ENCODE measurements at places on chromosomes 6 and 20. TPM values are rescaled to one million over a fixed set of nuclear protein-coding genes. Genes with fewer than 3 reads are reported as not detected.

- no peak for DNase-seq
These were observed 49.8 kb upstream of the STXBP5 start for GRCh38 chr6:147154454-147154853.

The PMEPA1 gene
- total RNA-seq: 8.2 TPM

The NMBR gene
- 0.09 TPM for total RNA-seq

DNA sequence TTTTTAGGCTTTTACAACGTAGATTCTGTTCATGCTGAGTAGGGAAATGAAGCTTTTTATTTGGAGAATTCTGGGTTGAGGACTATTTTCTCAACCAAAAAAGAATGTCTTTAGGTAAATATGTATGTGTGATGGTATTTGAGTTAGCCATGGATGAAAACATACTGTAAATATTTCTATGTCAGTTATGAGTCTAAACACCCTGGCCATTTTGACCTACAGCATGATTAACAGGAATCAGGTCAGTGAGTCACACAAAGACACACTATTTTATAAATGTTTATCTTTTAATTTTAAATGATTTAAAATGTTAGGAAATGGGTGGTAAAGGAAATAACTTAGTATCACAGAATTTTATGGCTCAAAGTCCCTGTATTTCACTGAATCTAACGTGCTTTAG is 851.7 kb upstream of the MAP3K7 start:
- DNase-seq: no peak

DNA sequence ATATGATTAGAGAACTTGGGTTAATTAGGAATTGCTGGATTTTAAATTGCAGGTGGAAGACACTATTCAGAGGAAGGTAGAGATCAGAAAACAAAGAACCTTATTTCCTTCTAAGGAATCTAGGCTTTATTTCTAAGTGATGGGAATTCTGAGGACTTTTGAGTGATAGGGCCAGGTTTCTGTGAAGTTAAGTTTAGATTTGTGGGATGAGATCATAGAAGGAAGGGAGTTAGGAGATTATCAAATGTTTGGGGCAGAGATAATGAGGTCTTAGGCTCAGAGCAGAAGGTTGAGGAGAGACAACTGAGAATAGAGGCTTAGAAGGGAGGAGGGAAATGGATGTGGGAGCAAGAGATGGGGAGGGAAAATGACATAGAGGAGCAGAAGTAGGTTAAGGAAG is 109.7 kb upstream of the MMS22L start:
- no peak for DNase-seq

The C20orf202 gene
- total RNA-seq: 0.35 TPM

DNA sequence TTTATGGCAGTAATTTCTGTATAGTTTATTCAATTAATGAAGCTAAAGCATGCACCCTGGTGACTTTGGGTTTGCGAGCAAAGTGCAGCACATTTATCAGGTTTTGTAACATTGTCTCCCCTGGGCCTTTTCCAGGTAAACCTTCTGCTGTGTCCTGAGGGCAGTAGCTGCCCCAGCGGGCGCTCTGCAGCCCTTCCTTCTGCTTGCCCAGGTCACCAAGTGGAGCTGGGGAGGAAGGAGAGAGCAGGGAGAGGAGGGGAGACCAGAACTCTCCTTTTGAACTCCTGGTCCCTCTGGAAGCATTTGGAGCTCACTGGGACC is 145.6 kb downstream of the DLL1 start:
- DNase-seq: no peak

DNA sequence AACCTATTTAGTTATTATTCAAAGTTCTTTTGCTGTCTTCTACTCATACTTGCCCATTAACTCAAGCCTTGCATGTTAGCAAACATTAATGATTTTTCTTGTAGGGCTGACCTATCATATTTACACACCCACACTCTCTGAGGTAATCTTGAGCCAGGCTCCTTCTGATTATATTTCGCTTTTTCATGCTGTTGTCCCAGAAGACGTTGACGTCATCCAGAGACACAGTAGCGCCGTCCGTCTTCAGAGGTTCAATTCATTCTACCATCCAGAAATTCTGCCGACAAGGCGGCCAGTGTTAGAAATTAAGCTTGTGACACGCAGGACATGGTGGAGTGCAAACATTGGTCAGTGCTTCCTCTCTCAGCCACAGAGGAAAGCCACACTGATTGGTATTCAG is 584.7 kb downstream of the BMP2 start:
- DNase-seq: no peak

DNA sequence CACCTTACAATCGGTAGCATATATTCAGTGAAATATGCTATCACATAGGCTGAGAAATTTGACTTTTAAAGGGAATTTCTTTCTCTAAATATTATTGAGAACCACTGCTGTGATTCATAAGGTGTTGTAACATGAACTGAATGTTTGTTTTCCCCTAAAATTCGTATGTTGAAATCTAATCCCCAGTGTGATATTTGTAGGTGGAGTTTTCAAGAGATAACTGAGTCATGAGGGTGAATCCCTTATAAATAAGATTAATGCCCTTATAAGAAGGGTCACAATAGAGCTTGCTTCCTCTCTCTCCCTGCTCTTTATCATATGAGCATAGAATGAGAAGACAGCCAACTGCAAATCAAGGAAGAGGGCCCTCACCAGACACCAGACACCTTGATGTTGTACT is 64.8 kb downstream of the LMBRD1 start:
- no peak for DNase-seq

DNA sequence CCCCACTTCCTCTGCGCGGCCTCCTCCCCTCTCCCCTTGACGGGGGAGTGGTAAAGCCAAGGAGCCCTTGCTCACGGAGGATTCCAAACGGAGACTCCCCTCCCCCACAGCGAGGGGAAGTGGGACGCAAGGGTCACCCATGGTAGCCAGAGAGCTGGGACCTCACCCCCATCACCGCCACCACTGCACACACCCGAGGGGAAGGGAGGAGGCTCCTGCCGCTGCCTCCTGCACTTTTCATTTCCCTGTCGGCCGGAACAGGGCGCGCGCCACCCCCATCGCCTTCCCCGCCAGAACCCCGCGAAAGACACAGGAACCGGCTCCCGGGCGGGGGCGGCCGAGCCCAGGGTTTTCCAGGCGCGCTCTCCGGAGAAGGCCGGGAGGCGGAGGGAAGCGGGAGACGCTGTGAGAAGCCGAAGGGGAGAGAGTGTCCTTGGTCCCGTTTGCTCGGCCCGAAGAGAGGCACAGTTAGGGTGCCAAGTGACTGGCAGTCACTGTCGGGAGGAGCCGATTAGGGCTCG is 789 bp downstream of the CCND3 start:
- peak; percentile 63 for DNase-seq

DNA sequence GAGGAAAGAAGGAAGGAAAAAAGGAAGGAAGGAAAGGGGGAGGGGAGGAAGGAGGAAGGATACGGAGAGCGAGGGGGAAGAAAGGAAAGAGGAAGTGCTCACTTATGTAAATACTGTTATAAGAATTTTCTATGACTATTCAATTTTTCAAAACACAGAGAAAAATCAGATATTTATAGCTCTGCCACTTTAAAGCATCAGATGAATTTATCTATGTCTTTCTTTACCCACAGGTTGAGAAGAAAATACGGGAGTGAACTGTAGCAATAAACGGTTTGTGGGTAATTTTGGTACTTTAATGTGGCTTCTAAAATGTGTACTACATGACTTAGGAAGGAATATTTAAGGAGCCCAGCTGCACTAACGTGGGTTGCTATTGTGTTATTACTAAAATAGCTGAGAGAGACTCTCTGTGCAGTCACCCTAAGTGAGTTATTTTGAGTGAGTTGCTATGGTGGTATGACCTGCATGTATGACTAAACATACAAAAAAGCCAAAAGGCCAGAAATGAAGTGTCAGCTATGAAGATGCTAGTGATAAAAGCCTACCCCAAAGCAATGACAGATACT is 225.5 kb downstream of the SOD2 start:
- no peak for DNase-seq

The JPH2 gene
- total RNA-seq: 76.8 TPM

The POU5F1 gene
- total RNA-seq: 0.13 TPM

GRCh38 chr6:2351090-2351489 is 105.7 kb upstream of the GMDS start:
- no peak for DNase-seq

- peak; percentile 19 for DNase-seq
These were observed 105.9 kb downstream of the SLC35F1 start for GRCh38 chr6:118012944-118013343.

The KIAA1755 gene
- total RNA-seq: 8.7 TPM

GRCh38 chr20:58420798-58421496 is 31.9 kb downstream of the VAPB start:
- no peak for DNase-seq

The SYNGAP1 gene
- 4.5 TPM for total RNA-seq

GRCh38 chr20:62741191-62741691 is 32.6 kb downstream of the NTSR1 start:
- DNase-seq: no peak

GRCh38 chr20:51331481-51331880 is 211.0 kb downstream of the NFATC2 start:
- DNase-seq: no peak

- DNase-seq: no peak
These were observed 55.9 kb downstream of the RREB1 start for GRCh38 chr6:7163661-7164071.

DNA sequence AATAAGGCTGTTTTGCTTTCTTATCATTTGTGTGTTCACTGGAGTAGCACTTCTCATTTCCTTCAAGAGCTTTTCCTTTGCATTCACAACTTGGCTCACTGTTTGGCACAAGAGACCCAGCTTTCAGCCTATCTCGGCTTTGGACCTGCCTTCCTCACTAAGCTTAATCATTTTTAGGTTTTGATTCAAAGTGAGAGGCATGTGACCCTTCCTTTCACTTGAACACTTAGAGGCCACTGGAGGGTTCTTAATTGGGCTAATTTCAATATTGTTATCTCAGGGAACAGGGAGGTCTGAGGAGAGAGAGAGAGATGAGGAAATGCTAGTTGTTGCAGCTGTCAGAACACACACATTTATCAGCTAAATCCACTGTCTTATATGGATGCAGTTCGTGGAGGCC is 82.9 kb upstream of the SCAF8 start:
- peak; percentile 27 for DNase-seq

The BCAS1 gene
- total RNA-seq: 2.6 TPM

GRCh38 chr6:127100510-127101140 is 17.8 kb upstream of the RSPO3 start:
- peak; percentile 57 for DNase-seq

- DNase-seq: peak; percentile 81
These were observed 294.0 kb downstream of the SOX4 start for GRCh38 chr6:21887231-21888185.

DNA sequence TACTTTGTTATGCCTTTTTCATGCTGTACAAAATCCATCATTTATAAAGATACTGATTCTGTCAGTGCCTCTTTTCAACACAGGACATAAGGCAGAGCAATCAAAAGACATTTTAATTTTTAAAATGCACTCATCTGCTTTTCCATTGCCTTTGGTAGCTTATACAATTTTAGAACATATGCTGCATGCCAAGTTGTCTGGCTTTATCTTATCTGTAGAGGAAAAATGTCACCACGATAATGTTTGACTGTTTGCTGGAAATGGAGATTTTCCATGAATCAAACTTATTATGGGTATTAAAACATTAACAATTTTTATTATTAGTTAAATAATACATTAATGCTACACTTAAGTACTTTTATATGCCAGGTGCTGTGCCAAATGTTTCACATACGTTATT is 50.5 kb downstream of the NKAIN2 start:
- no peak for DNase-seq

DNA sequence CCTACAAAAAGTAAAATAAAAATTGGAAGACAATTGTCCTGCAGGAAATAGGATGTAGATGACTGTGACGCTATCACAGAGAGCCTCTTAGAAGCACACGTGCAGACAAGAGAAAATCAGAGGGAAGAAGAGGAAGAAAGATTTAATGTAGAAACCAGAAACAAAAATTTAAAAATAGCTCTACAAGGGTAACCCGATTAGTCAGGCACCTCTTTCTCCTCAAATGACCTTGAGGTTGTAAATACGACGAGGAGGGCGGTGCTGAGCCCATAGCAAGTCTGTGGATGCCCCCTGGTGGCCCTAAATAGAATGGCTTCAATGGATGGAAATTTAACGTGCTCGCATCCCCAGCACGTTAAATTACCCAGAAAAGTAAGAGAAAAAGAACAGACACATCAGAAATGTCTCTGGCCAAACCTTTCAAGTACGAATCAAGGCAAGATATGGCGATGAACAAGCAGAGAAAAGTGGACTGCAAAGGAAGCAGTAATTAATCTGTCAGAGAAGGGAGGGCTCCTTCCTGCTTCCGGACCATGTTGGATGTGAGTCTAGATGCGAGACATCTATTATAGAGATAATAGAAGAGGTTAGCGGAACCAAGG is 4.2 kb upstream of the PRPH2 start:
- peak; percentile 93 for DNase-seq

The NSFL1C gene
- total RNA-seq: 28.9 TPM

GRCh38 chr6:72642435-72642834 is 20.6 kb downstream of the KCNQ5 start:
- no peak for DNase-seq

The SYTL3 gene
- 7.8 TPM for total RNA-seq

- DNase-seq: no peak
These were observed 16.4 kb downstream of the CASS4 start for GRCh38 chr20:56428410-56428809.

- peak; percentile 67 for DNase-seq
These were observed 81.6 kb downstream of the PSMG4 start for GRCh38 chr6:3340358-3340802.

GRCh38 chr6:16852671-16853070 is 91.4 kb upstream of the ATXN1 start:
- DNase-seq: peak; percentile 49

- no peak for DNase-seq
These were observed 55.3 kb downstream of the EFCAB8 start for GRCh38 chr20:32914031-32914430.

The SLC29A1 gene
- total RNA-seq: 27.8 TPM

- peak; percentile 31 for DNase-seq
These were observed 189.7 kb downstream of the EDN1 start for GRCh38 chr6:12479881-12480280.

DNA sequence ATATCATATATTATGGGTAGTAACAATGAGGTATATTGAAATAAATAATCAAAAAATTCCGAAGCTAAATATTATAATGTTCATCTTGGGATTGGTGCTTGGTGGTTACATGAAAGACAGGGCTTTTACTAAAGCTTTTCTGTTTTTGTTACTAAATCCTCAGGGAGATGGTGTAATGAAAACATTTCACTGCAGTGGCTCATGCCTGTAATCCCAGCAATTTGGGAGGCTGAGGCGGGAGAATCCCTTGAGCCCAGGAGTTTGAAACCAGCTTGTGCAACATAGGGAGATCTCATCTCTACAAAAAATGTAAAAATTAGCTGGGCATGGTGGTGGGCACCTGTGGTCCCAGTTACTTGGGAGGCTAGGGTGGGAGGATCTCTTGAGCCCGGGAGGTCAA is 42.9 kb downstream of the AFG1L start:
- no peak for DNase-seq

- no peak for DNase-seq
These were observed 221.1 kb upstream of the PREP start for GRCh38 chr6:105624021-105624420.

DNA sequence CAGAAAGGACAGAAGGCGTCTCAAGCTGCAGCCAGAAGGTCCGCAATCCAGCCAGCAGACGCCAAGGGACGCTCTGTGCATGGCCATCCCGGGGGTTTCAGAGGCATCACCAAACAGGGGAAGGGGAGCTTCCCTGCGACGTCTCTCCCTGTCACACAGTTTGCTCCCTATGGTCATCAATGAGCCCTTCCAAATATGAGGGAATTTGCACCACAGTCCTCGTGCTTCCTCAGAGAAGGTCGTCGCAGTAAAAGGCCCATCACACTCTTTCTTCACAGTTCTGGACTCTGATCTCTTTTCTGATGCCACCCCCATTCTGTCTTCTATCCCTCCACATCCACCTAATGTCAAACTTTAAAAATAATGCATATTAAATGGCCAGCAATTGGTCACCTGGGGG is 10.2 kb upstream of the FOXC1 start:
- DNase-seq: no peak

- no peak for DNase-seq
These were observed 6.8 kb downstream of the TMX4 start for GRCh38 chr20:8012724-8013123.
